ENCODE measurements at places on chromosomes 2 and 18.
A peak's percentile ranks its signal among the peaks of the same experiment; 100 is the strongest.

DNA sequence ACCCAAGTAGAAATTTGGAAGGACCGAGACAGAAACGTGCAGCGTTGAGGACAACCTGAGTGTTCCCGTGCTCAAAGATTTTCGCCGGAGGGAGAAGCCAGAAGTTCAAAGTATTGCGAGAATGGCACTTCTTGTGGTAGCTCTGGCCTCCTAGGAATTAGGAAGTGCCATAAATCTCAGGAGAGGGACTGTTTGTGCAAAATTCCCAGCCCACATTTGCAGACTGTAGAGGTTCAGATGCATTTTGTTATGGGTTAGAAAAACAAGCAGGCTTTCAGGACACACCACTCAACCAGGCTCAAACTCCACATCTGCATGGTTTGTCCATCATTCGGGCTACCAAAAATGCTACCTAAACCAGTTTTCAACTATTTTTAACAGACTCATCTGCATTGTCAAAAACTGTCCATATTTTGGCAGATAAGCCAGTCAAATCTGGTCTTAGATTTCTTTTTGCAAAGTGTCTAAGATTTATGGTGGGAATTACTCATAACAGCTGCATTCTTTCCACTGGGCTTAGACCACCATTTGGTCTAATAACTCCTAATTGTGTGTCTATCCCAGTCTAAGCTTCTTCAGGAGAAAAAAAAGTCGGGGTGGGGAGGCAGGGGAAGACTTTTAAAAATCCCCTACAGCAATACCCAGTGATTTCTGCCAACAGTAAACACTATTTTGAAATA lies 422.9 kb downstream of the ARHGAP15 start:
- DNase-seq = no peak

- DNase-seq = no peak
Measured at GRCh38 chr2:6368281-6368680, 497.4 kb downstream of the CMPK2 start.

DNA sequence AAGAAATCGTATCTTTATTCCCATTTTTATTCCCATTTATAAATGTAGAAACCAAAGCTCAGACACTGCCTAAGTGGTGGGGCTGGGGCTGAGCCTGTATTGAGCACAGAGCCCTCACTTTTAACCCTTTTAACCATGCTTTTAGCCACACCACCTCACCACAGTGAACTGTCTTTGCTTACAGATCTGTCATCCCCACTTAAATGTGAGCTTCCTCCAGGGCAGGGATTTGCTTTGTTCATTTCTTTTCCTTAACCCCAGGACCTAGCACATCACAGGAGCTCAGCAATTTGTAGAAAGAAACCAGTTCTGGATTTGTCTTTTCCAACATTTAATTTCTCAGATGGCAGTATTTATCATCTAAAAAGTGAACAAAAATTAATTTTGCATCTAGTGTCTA lies 2.2 kb downstream of the BOD1L2 start:
- no peak for DNase-seq

DNA sequence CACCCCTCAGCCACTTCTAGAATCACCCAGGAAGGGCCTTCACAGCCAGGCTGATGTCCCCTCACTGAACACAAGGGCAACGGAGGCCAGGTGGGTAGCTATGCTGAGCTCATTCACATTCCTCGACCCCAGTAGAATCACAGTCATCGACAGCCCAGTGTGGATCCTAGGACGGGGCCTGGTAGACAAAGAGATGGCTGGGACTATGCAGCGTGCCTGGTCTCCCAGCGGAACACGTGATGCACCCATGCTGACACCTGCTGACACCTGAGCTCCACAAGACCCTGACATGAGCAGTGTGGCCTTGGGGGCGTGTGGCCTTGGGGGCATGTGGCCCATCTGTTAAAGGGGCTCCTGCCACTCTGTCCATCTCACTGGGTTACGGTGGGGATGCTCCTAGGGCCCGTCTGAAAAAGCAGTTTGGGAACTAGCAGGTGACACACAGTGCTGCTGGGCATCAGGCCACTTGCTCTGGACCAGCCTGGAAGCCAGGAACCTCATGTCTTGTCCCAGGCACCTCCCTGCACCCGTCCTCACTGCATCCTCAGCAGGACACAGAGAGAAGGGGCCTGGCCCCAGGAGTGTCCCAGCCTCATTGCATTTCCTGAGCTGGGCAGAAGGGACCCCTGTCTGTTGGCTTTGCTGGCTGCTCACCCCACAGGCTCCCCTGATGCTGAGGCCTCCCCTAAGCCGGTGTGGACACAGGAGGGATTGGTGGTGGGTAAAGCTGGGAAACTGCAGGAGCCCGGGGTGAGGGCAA lies 9.7 kb downstream of the ECEL1 start:
- no peak for DNase-seq

DNA sequence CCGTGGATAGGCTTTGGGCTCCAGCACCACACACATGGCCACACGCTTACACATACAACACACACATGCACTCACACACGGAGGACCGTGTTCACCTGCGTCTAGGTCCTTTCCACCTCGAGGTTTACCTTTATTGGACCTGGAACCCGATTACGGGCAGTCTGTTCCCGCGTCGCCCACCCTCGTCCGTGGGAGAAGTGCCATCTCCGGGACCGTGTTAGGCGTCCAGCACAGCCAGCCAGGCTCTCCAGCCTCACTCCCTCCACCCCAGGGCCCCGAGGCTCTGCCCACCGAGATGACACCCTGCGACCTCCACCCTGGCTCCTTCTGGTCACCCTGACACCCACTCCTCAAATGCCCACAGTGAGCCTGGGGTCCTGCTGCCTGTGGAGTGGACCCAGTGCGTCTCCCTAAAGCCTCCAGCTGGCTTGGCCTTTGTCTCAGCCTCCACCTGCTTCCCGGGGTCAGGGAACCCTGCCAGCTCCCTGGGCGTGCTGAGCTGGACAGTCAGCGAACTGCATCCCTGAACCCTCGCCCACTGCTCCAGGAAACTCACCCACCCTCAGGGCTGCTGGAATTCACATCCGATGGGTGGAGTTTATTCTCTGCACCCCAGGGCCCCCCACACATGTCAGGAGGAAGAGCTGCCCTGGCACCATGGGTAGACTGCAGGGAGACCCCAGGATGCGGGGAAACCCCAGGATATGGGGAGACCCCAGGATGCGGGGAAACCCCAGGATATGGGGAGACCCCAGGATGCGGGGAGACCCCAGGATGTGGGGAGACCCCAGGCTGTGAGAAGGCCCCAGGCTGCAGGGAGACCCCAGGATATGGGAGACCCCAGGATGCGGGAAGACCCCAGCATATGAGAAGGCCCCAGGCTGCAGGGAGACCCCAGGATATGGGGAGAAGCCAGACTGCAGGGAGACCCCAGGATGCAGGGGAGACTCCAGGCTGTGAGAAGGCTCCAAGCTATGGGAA lies 33.0 kb downstream of the ADI1 start:
- no peak for DNase-seq

- DNase-seq = no peak
Measured at GRCh38 chr2:210167227-210167626, 4.0 kb downstream of the KANSL1L start.

DNA sequence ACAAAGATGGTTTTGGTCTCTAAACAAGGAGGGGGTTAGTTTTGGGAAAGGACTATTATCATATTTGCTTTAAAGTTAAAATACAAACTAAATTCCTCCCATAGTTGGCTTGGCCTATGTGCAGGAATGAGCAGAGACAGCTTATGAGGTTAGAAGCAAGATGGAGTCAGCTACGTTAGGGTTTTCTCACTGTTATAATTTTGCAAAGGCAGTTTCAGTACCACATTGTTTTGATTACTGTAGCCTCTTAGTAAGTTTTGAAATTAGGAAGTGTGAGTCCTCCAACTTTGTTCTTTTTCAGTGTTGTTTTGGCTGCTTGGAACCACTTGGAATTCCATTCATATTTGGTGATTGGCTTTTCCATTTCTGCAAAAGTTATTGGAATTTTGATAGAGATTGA lies 23.4 kb downstream of the LCLAT1 start:
- DNase-seq = no peak

DNA sequence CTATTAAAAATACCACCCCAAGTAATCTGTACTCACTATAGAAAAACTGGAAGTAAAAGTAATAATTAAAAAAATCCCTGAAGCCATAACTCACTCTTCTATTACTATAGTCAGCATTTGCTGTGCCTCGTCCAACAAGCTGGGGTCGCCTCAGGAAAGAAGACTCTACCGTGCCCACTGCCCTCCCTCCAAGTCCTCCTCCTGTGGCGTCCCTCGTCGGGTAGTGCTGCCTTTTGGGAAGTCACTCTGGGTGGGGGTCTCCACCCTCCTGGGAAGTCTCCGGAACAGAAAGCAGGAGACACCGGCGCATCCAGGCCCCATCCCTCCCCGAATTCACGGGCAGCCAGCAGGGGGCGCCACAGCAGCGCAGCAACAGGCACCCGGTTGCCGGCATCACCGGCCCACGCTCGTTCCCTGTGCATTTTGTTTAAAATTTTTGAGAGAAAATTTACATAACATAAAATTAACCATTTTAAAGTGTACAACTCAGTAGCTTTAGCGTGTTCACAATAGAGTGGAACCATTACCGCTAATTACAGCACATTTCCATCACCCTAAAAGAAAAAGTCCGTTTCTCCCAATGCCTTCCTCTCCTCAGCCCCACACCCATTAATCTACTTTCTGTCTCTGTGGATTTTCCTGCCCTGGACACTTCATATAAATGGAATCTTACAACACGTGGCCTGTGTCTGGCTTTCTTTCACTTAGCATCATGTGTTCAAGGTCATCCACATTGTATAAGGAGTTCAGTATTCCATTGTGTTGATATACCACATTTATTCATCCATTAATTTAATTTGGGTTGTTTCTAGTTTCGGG lies 62.2 kb downstream of the ADNP2 start:
- DNase-seq = peak; percentile 43

DNA sequence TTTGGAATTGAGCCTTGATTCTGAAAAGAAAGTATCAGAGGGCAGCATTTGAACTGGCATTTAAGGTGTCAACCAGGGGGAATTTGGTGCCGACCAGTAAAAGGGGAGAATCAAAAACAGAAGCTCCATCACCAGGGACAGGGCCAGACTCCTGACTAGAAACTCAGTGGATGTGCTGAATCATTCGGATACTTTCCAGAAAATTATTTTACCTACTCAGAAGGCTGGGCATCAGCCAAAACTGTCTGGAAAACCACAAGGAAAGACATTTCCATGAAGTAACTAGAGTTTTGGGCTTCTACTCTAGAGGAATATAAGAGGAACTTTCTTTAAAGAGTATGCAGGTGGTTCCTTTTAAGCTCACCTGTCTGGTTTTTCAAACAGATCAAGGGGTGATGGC lies 756.6 kb downstream of the RNF144A start:
- no peak for DNase-seq

DNA sequence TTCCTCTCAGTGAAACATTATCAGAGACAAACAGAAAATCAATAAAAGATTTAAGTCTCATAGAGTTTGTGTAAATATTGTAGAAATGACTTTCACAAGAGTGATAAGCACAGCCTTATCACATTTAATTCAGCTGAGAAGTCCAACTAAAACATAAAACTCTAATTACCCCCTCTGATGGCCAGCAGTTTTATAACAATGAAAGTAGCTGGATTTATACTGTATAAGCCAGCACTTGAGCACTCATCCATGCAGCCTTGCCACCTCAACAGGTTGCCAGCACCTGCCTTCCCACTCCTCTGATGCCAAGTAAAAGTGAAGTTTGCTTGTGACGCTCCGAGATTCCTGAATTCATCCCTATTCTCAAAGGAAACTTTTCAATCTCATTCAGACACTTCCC lies 103.0 kb upstream of the STK39 start:
- DNase-seq = no peak

DNA sequence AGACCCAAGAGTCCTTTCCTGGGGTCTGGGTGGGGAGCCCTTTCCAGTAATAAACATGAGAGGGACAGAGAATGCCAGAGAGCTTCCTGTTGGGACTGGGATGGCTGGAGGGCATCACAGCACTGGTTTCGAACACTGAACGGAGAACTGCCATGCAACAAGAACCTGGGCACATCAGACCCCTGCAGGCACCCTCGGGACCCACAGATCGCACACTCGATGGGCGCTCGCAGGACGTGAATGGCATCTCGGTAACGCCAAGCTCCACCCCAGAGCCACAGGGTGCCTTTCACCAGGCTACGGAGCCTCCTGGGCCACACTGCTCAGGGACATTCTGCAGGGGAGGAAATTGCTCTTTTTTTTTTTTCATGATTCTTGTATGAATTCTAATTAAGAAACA lies 25.1 kb downstream of the SLC66A2 start:
- no peak for DNase-seq

DNA sequence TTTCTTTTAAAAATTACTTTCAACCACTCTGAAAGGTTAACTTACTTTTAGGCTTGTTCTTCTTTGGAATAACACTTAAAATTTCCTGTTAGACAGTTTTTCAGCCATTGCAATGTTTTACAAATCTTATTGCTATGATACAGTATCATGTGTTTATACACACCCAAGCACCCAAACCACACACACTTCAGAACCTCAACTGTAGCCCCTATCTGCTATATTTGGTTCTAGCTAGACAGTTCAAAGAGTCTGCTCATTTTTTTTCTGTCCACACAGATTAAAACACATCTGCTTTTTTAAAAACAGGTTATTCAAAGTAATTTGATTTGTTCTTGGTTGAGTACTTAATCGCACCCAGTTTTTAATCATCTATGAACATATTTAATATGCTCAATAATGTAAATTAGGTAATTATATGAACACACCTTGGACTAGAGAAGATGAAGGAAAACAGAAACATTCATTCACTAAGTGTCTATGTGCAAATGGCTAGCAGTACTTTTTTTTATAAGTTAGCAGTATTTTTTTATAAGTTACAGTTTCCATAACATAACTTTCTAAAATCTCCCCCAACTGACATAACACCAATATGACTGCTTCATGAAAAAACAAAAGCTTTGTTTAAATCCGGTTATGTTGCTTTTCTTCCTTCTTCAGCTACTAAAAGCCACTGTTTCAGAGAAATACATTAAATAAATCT lies 17.6 kb downstream of the FBXO11 start:
- DNase-seq = no peak

DNA sequence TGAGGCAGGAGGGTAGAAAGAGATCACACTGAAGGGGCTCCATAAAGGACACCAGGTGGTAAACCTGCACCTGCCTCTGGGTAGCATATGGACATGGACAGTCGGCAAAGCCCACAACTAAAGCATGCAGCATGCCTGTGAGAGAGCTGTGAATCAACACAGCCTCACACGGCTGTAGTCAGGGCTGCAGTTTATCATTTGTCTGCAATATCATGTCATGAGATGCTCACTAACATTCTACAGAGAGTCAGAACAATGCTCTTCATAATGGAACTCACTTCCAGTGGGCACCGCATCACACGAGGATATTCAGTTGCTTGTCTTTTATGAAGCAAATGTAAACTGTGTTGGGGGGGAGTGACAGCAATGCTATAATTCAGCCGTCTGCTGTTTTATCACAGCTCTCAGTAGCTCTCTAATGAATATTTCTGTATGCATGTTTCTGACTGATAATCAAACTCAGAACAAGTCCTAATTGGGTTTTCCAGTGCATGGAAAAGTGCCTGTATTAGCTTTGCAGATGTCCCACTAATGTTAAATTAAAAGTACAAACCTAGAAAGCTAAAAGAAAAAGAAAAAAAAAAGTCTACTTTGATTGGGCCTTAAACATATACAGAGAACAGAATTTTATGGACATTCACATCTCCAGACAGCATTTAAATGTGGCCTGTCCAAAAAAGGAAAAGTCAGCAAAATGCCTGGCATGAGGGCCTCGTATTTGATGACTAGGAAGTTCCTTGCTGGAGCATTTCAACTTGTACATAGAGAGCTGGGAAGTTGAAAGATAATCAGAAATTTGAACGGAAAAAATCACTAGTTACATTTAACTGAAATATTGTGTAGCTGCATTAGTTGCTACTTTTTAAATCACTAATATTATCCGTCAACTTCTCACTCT lies 406.1 kb upstream of the SOX11 start:
- DNase-seq = no peak

- no peak for DNase-seq
Measured at GRCh38 chr2:120765678-120766469, 30.2 kb downstream of the GLI2 start.

Measured in GM06990 (cell line).